ENCODE measurements at places on chromosomes 4 and X.

- DNase-seq = no peak
Measured at GRCh38 chr4:36123906-36124305, 120.4 kb downstream of the ARAP2 start.

DNA sequence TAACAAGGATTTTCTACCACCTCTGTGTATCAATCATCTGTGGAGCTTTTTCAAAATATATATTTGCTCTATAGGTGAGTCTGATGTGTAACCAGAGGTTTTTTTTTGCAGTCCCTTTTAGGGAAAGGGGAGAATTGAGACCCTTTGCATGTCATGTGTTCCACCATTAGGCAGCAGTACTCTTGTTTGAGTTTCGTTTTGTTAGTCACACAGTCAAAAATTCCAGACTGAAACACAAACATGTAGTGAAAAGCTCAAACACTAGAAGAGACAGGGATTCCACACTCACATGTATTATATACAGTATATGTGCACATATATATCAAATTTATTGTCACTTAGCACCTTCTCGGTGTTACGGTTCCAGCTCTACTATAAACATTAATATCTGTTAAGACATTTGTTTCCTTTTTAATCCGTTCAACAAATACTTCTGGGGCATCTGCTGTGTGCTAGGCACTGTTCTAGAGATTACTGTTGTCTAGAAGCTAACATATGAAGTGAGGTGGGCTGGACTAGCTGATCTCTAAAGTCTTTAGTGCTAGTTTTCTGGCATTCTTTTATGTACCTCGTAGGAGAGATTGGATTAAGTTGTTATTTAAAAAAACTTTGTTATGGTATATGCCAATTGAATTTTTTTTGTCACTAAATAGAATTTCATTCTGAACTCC, 5.5 kb downstream of the USP9X start:
- peak; percentile 41 for DNase-seq

DNA sequence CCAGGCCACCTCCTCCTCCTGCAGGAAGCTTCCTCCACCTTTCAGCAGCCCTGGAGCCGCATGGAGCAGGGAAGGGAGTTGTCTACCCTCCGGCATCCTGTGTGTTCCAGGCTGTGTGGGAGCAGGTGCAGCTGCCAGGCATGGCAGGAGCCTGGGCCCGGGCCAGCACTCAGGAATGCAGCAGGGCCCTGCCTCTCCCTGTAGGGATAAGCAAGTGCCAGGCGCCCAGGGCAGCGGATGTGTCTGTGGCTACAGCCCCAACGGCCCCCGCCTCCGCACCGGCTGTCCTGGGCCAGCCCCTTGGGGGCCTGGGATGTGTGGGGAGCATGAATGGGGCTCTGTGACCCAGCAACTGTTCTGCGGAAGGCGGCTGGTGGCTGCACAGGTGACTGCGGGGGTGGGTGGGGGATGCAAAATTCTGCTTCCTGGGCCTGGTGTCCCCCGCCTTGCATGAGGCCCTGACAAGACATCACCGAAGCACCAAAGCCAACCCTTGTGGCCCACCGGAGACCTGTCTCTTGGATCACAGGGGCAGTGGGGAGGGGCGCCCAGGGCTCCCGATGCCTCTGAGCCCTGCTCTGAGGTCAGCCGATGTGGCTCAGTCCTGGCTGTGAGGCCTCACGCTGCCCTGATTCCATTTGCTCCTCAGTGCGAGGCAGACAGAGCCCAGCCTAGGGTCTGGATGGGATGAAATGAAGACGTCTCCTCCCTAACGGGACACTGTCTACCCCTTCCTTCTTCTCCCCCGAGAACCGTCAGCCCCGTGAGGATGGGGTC, 1.4 kb upstream of the DOK7 start:
- peak; percentile 83 for DNase-seq

DNA sequence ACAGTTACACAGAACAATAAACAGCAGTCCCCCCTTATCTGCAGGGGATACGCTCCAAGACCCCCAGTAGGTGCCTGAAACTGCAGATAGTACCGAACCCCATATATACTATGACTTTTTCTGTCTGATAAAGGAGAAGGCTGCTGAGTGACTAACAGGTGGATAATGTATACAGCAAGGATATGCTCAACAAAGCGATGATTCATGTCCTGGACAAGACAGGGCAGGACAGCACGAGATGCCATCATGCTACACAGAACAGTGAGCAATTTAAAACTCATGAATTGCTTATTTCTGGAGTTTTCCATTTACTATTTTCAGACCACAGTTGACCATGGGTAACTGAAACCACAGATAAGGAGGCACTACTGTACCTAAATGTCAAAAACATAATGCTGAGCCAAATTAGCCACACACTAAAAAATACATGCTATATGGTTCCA, 76.1 kb downstream of the MANBA start:
- DNase-seq = peak; percentile 41

DNA sequence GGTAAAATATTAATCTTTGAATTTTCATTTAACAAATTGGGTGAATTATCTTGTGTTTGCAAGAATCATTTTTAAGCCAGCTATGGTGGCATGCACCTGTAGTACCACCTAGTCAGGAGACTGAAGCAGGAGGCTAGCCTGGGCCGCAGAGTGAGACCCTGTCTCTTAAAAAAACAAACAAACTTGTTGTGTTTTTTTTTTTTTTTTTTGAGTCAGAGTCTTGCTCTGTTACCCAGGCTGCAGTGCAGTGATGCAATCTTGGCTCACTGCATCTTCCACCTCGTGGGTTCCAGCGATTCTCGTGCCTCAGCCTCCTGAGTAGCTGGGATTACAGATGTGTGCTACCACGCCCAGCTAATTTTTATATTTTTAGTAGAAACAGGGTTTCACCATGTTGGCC, 2.2 kb downstream of the TXLNG start:
- DNase-seq = no peak
